ENCODE measurements at places on chromosomes 16 and 17.

DNA sequence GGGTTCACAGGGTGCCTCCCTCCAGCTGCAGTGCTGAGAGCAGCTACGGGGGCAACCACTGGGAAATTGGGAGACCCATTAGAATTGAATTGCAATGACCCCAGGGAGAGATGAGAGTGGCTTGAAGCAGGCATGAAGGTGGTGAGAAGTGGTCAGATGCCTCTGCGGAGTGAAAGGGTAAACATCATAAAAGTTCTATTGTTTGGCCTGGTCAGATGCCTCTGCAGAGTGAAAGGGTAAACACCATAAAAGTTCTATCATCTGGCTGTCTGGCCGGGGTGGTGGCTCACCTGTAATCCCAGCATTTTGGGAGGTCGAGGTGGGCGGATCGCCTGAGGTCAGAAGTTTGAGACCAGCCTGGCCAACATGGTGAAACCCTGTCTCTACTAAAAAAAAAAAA is 53.5 kb downstream of the TNFRSF13B start:
- no peak for DNase-seq

- DNase-seq: no peak
These were observed 18.2 kb downstream of the IGF2BP1 start for GRCh38 chr17:49015179-49015923.

- no peak for DNase-seq
These were observed 145.9 kb downstream of the CDH8 start for GRCh38 chr16:61890386-61890785.

GRCh38 chr17:16880121-16880842 is 91.6 kb downstream of the TNFRSF13B start:
- DNase-seq: no peak

Data from stimulated activated CD4-positive, alpha-beta T cell treated with anti-CD3 and anti-CD28 coated beads, Interleukin-4, amount 100 ng/mL, for 1 hour (primary cell).